M059J (cell line): ENCODE measurements at places on chromosomes 5 and 9.

- no peak for DNase-seq
Observed at GRCh38 chr5:155316070-155316714, 302.6 kb downstream of the KIF4B start.

DNA sequence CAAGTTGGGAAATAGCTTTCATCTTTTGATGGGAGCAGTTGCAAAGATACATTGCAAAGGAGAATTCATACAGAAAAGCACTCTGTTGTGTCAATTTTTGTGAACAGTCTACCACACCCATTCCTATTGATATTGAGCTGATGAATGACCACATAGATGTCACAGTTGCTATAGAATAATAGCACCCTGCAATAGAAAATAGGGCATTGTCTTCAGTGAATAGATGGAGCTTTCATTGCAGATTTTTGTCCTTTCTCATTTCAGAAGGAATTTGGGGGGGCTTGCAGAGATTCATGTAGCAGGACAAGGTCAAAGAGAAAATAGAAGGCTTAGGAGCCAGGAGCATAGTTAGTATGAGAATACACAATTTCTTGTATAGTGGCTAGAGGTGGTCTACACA is 237.9 kb downstream of the TMEM38B start:
- no peak for DNase-seq

GRCh38 chr5:19322716-19323485 is 665.1 kb downstream of the CDH18 start:
- peak; percentile 64 for DNase-seq

GRCh38 chr5:14179446-14179845 is 36.3 kb downstream of the TRIO start:
- DNase-seq: peak; percentile 23

DNA sequence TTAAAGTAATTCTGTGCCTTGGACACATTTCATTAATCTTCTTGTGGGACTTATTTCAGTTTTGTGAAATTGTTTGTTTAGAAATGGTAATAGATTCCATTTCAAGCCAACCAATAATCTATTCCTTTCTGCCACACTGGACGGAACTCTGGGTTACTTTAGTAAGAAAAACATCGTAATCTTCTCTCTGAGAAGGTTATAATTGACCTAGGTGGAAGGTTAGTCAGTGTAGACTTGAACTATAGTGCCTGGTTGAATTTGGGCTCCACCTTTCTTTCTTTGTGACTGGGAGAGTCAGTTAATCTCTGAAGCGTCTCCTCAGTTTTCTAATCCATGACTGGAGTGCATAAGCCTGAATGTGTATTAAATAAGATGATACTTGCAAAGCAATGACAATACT is 89.7 kb upstream of the PRLR start:
- no peak for DNase-seq

DNA sequence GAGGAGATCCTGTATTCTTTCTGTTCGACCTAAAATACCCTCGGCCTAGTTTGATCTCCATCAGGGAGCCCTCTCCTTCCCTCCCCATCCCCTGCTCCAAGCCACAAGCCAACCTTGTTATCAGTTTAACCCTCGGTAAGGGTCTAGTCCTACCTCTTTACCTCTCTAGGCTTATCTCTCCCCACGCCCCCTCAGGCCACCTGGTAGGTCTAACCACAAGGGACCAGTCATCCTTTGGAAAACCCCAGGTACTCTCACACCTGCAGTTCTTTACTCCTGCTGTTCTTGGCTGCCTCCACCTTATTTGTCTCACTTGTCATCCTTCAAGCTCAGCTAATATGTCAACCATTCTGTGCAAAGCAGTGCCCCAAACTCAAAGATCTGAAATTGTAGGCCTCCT is 78.7 kb downstream of the RAD23B start:
- no peak for DNase-seq

DNA sequence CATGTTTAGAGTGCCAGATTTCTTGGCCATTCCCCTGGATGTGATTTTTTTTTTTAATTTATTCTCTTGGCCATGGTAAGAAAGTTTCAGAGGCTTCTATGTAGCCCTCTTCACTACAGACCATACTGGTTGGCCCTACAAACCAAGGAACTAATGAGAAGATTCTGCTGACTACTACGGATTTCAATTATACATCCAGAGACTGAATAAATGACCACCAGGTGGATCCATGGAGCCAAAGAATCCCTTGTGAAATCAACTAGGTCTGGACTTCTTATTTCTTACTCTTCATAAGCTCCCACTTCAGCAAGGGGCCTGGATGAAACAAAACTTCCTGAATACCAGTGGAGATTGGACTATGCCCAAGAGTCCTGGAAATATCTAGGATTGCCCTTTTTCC is 27.6 kb downstream of the ZNF622 start:
- DNase-seq: peak; percentile 22

- DNase-seq: no peak
Observed at GRCh38 chr5:133222040-133222439, 170.2 kb downstream of the HSPA4 start.

GRCh38 chr9:131169563-131170240 is 44.3 kb downstream of the NUP214 start:
- DNase-seq: no peak

GRCh38 chr5:148910686-148911361 is 84.4 kb downstream of the ADRB2 start:
- DNase-seq: peak; percentile 93

GRCh38 chr5:167905919-167906853 is 385.3 kb upstream of the WWC1 start:
- no peak for DNase-seq

DNA sequence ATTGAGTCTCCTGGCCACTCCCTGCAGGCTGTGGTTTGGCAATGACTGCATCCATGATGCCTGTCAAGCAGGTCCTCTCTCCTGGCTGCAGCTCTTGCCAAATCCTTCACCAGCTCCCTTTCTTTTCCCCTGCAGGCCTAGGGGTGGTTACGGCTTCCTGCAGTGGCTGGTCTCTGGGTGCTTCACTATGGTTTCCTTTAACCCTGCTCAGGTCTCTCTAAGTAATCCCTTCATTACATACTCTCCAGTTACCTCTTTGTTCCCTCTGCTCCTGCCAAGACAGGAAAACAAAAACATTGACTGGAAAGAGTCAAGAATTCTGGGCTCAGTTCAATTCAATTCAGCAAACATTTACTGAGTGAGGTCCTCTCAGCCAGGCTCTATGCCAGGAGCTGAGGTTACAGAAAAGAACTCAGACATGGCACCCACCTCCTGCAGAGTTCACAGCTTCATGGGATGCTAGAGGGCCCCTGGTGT is 19.8 kb upstream of the PTPN3 start:
- DNase-seq: peak; percentile 32
